ENCODE measurements at places on chromosomes 4 and X. TPM values are rescaled to one million over a fixed set of nuclear protein-coding genes. Genes with fewer than 3 reads are reported as not detected.

PABPC1L2A gene
- total RNA-seq, result not detected

RNF212 gene
- 4.2 TPM for total RNA-seq

ENPEP gene
- 0.97 TPM for total RNA-seq

TRIM75 gene
- total RNA-seq, result not detected

CAPN6 gene
- not detected for total RNA-seq

SLITRK4 gene
- 5.2 TPM for total RNA-seq

RRH gene
- not detected for total RNA-seq

CT45A5 gene
- not detected for total RNA-seq

FGFR3 gene
- total RNA-seq, result 1.8 TPM

UNC5C gene
- total RNA-seq, result 4.3 TPM

TRAM1L1 gene
- total RNA-seq, result 0.72 TPM

MTNR1A gene
- not detected for total RNA-seq

SYN1 gene
- 13.9 TPM for total RNA-seq

TCEAL8 gene
- total RNA-seq, result 82.9 TPM

UCP1 gene
- total RNA-seq, result not detected

TMEM156 gene
- 0.18 TPM for total RNA-seq

FGA gene
- total RNA-seq, result not detected

CPE gene
- total RNA-seq, result 2.7 TPM

TMPRSS11D gene
- total RNA-seq, result not detected

GABRG1 gene
- not detected for total RNA-seq

OCIAD1 gene
- 114 TPM for total RNA-seq

TREX2 gene
- 0.90 TPM for total RNA-seq

TLL1 gene
- total RNA-seq, result 0.16 TPM

ESX1 gene
- total RNA-seq, result not detected

DCX gene
- not detected for total RNA-seq

WDR45 gene
- 64.0 TPM for total RNA-seq

PPARGC1A gene
- total RNA-seq, result under 0.01 TPM

Data from cardiac atrium fibroblast (primary cell).